ENCODE measurements at places on chromosomes 2 and 18. TPM values are rescaled to one million over a fixed set of nuclear protein-coding genes. Genes with fewer than 3 reads are reported as not detected.

TRABD2A gene
- 11.8 TPM for total RNA-seq

DNA sequence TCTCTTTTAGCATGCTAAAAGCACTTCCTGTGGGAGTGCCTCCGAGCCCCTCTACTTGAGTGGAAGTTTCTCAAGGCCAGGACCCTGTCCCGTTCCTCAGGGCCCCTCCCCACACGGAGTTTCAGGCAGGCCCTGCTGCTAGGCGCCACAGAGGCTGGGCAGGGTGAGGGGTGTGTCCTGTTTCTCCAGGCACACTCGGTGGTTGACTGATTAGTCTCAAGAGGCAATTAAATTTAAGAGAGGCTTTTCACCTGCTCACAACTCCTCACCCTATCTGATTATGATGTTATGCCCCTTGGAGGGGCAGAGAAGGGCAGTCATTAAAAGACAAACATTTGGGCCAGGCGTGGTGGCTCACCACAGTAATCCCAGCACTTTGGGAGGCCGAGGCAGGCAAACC, 160.8 kb upstream of the HAAO start:
- H3K4me3 ChIP-seq = no peak overlapping the region
- H3K27ac ChIP-seq = no peak overlapping the region
- H3K4me1 ChIP-seq = peaks cover 25% of the 10 kb centered on the region
- no peaks in the 10 kb centered on the region for H3K36me3 ChIP-seq
- H3K27me3 ChIP-seq = no peaks in the 10 kb centered on the region

GAL3ST2 gene
- total RNA-seq = not detected

GRCh38 chr2:144468823-144469595, 50.9 kb downstream of the ZEB2 start:
- H3K27me3 ChIP-seq = no peaks in the 10 kb centered on the region
- H3K4me1 ChIP-seq = peaks cover 12% of the 10 kb centered on the region
- H3K27ac ChIP-seq = no peak overlapping the region
- no peak for DNase-seq
- H3K36me3 ChIP-seq = peaks cover 21% of the 10 kb centered on the region
- no peak overlapping the region for H3K4me3 ChIP-seq

ZNF892 gene
- total RNA-seq = 1.9 TPM

C2orf66 gene
- total RNA-seq = 0.05 TPM

GRCh38 chr2:178844269-178844668, 37.0 kb upstream of the TTN start:
- no peak overlapping the region for H3K4me3 ChIP-seq
- H3K27ac ChIP-seq = no peak overlapping the region
- H3K4me1 ChIP-seq = no peaks in the 10 kb centered on the region
- H3K27me3 ChIP-seq = no peaks in the 10 kb centered on the region
- DNase-seq = no peak
- no peaks in the 10 kb centered on the region for H3K36me3 ChIP-seq

DNA sequence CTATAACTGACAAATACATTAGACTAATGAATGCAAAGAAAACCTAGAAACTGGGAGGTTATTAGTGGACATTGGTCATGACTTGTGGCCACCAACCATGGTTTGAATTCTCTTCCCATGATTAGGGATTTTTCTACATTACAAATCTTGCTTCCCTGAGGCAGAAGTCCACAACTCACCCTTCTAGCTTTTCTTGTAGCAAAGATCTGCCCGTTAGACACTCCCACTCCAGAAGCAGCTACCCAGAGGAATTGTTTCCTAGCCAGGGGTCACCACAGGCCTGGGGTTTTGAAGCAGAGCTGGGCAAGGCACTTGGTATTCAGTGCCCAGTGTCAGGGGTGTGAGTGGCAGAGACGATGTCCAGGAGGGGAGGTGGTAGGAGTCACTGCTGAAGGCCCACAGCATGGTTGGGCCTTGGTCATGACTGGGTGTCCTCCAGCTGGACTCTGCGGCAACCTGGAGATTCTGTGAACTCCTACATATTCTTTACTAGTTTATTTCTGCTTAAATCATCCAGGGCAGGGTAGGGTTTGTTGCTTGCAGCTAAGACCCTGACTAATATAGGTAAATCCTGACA, 54.9 kb downstream of the ACTR2 start:
- H3K36me3 ChIP-seq = no peaks in the 10 kb centered on the region
- H3K27me3 ChIP-seq = no peaks in the 10 kb centered on the region
- H3K27ac ChIP-seq = no peak overlapping the region

UGT1A6 gene
- total RNA-seq = not detected

All from SJSA1 (cell line).